Natural killer cell (primary cell): ENCODE measurements at places on chromosomes 5 and 9. TPM values are rescaled to one million over a fixed set of nuclear protein-coding genes. Genes with fewer than 3 reads are reported as not detected.

DNA sequence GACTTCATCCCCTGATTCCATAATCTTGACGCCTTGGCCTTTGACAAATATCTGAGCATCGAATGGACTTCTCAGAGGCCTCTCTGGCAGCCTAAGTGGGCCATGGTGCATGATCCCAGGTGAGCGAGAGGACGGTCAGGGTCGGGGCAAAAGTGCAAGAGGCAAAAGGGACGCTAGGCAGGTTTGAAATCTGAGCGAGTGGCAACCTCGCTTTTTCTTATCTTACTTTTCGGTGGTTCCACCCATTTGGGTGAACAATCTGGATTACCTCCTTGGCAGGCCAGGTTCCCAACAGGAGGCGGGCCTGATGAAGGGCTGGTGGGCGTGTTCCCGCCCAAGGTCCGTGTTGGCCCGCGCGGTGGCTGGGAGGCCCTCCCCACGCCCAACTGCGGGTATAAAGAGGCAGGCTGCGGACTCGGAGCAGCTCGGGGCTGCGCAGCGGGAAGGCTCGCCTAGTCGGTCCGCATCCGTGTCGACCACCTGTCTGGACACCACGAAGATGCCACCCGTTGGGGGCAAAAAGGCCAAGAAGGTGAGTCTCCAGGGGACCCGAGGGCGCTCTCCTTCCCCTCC lies at the start of gene BHMT:
Gene BHMT (plus strand): TSS at position 423 of the 573 bp plus-strand sequence. CDS start 77 bp downstream, at position 500.
- no peak within 1 kb of the TSS for H3K4me3 ChIP-seq
- H3K27me3 ChIP-seq = peaks cover 14% of the 10 kb centered on the region
- no peaks in the 10 kb centered on the region for H3K36me3 ChIP-seq
- H3K4me1 ChIP-seq = no peaks in the 10 kb centered on the region

DNA sequence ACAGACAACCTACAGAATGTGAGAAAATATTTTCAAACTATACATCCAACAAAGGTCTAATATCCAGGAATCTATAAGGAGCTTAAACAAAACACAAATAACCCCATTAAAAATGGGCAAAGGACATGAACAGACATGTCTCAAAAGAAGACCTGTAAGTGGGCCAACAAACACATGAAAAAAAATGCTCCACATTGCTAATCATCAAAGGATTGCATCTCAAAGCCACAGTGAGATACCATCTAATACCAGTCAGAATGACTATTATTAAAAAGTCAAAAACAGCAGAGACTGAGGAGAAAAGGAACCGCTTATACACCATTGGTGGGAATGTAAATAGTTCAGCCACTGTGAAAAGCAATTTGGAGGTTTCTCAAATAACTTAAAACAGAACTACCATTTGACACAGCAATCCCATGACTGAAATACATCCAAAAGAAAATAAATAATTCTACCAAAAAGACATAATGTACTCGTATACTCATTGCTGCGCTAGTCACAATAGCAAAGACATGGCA lies 39.1 kb upstream of the C5orf63 start:
- peaks cover 2% of the 10 kb centered on the region for H3K27me3 ChIP-seq
- H3K27ac ChIP-seq = no peak overlapping the region
- no peak for DNase-seq
- no peak overlapping the region for H3K4me3 ChIP-seq
- no peaks in the 10 kb centered on the region for H3K36me3 ChIP-seq

- H3K4me1 ChIP-seq = no peaks in the 10 kb centered on the region
- no peak overlapping the region for H3K27ac ChIP-seq
- H3K27me3 ChIP-seq = peaks cover under 1% of the 10 kb centered on the region
- H3K4me3 ChIP-seq = no peak overlapping the region
- no peaks in the 10 kb centered on the region for H3K36me3 ChIP-seq
Observed at GRCh38 chr9:34554211-34555001, 31.6 kb upstream of the ENHO start.

DNA sequence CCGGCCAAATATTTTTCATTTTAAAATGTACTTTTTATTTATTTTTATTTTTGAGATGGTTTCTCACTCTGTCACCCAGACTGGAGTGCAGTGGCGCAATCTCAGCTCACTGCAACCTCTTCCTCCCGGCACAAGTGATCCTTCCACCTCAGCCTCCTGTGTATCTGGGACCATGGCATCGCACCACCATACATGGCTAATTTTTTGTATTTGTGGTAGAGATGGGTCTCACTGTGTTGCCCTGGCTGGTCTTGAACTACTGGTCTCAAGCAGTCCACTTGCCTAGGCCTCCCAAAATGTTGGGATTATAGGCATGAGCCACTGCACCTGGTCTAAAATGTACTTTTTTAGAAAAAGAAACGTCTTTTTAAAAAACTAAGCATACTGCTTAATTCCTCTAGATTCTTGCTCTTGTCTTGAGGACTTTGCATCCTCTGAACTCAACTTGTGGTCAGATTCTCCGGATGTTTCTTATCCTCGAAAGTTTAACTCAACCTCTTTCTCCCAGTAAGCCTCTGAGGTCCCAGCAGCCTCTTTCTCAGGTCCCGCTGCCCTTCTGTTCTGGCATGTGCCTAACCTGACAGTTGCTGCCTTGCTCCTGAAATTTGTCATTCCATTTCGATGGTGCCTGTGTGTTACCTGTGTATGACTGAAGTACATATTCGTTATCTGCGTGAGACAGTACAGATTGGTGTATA lies 63.0 kb downstream of the TRIO start:
- no peak overlapping the region for H3K27ac ChIP-seq
- H3K27me3 ChIP-seq = no peaks in the 10 kb centered on the region
- peaks cover 30% of the 10 kb centered on the region for H3K4me1 ChIP-seq

GRCh38 chr5:17910318-17910717 lies 276.1 kb downstream of the TAF11L14 start:
- H3K27me3 ChIP-seq = no peaks in the 10 kb centered on the region
- no peak for DNase-seq
- no peaks in the 10 kb centered on the region for H3K36me3 ChIP-seq
- no peak overlapping the region for H3K4me3 ChIP-seq
- no peak overlapping the region for H3K27ac ChIP-seq

GRCh38 chr9:124180557-124180956 lies 77.2 kb upstream of the NEK6 start:
- DNase-seq = no peak
- no peaks in the 10 kb centered on the region for H3K4me1 ChIP-seq
- H3K27me3 ChIP-seq = no peaks in the 10 kb centered on the region

- no peaks in the 10 kb centered on the region for H3K36me3 ChIP-seq
- H3K4me1 ChIP-seq = peaks cover 41% of the 10 kb centered on the region
- no peak overlapping the region for H3K4me3 ChIP-seq
- no peak for DNase-seq
- no peak overlapping the region for H3K27ac ChIP-seq
- no peaks in the 10 kb centered on the region for H3K27me3 ChIP-seq
Observed at GRCh38 chr5:10372726-10373709, 19.5 kb downstream of the MARCHF6 start.

GRCh38 chr9:134855231-134855899 lies 25.2 kb upstream of the FCN2 start:
- H3K27me3 ChIP-seq = no peaks in the 10 kb centered on the region
- no peaks in the 10 kb centered on the region for H3K4me1 ChIP-seq
- H3K27ac ChIP-seq = no peak overlapping the region
- no peaks in the 10 kb centered on the region for H3K36me3 ChIP-seq

DNA sequence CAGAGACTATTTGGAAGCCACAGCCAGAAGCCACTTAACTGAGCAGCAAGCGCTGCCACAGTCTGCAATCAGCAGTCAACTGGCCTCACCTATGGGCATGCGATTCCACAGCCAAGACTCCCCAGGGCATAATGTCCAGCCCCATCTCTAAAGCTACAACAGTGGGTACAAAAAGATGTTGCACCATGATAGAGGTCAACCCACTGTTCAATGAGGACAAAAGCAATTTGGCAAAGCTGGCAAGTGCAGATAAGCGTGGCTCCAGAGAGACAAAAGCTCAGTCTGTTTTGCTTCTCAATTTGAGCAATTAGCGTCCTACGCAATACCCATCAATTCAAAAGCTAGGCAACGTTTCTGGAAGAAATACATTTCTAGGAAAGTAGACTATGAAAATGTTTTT lies 3.2 kb downstream of the TAS2R1 start:
- H3K27ac ChIP-seq = no peak overlapping the region
- no peaks in the 10 kb centered on the region for H3K36me3 ChIP-seq
- no peaks in the 10 kb centered on the region for H3K27me3 ChIP-seq
- no peak for DNase-seq

DNA sequence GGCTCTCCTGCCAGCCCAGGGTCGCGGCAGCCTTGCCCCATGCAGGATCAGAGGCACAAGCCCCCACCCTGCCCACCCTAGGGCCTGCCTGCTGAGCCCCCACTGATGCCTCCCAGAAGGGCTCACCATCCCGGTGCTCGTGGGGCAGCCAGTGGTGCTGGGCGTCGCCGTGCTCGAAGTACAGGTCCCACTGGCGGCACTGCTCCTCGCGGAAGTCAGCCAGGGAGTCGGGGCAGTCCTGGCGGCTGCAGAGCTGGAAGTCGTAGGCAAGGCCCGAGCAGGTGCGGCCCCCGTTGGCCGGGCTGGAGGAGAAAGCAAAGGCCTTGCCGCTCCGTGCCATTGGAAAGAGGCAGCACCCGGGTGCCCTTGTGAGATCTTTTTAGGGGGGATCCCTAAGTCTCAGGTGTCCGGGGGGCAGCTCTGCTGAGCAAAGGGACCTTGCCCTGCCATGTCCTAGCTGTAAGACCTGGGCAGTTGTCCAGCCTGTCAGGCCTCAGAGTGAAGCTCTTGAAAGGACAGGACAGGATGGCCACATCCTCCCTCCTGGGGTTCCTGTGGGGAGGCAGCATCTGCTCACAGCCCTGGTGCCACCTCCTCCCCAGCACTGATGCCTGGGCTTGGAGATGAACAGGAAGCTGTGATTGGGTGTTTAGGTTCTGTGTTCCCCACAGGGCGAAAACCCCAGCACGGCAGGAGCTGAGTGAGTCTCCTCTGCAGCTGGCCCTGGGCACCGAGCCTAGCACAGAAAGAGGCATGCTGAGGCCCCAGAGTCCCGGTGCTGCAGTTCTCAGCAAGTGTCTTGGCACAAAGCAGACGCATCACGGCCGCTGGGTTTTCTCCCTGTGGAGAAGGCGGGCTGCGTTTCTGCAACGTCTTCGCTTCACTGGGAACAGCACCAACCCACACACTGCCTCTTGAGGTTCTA lies 77.7 kb downstream of the ZNF354C start:
- no peaks in the 10 kb centered on the region for H3K36me3 ChIP-seq
- no peak for DNase-seq
- H3K27ac ChIP-seq = no peak overlapping the region
- no peak overlapping the region for H3K4me3 ChIP-seq
- no peaks in the 10 kb centered on the region for H3K4me1 ChIP-seq

- no peak overlapping the region for H3K27ac ChIP-seq
- no peaks in the 10 kb centered on the region for H3K36me3 ChIP-seq
- H3K27me3 ChIP-seq = peaks cover 7% of the 10 kb centered on the region
- no peak overlapping the region for H3K4me3 ChIP-seq
- no peaks in the 10 kb centered on the region for H3K4me1 ChIP-seq
Observed at GRCh38 chr5:140024928-140025327, 18.2 kb downstream of the NRG2 start.

DNA sequence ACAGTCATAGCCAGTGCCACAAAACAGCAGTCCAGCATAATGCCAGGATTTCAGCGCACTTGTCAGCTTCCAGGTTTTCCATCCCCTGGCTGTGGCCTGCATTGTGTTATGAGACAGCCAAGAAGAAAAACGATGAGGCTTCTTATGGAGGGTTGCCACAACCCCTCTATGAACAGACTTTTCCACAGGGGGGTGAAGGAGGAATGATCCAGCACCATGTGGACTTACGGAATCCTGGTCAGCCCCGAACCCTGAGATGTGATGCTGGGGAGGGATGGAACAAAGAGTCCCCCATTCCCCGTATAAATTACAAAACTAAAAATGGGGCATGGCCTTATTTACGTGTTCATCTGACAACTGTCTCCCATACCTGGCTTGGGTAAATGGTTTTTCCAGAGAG lies 32.6 kb downstream of the FAXDC2 start:
- peaks cover 11% of the 10 kb centered on the region for H3K36me3 ChIP-seq
- H3K4me3 ChIP-seq = no peak overlapping the region
- peaks cover 53% of the 10 kb centered on the region for H3K4me1 ChIP-seq
- no peak for DNase-seq
- H3K27me3 ChIP-seq = no peaks in the 10 kb centered on the region
- no peak overlapping the region for H3K27ac ChIP-seq

DNA sequence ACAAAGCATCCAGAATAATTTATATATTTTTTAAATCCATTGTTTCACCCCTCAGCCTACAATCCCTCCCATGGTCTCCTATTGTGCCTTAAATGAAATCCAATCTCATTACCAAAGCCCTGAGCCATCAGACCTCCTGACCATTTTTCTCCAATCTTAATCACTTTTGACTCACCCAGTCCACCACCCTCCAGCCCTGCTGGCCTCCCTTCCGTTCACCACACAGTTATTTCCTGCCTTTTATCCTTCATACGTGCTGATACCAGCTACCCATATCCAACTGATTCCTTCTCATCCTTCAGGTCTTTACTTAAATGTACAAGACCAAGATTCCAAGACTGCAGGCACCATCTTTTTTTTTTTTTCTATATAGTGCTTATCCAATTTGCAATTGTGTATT lies 1026.7 kb upstream of the DMAC1 start:
- DNase-seq = no peak
- H3K27me3 ChIP-seq = no peaks in the 10 kb centered on the region
- H3K4me1 ChIP-seq = no peaks in the 10 kb centered on the region
- H3K36me3 ChIP-seq = no peaks in the 10 kb centered on the region
- H3K27ac ChIP-seq = no peak overlapping the region

GRCh38 chr5:40733879-40734563 lies 21.7 kb downstream of the TTC33 start:
- H3K27ac ChIP-seq = no peak overlapping the region
- H3K36me3 ChIP-seq = no peaks in the 10 kb centered on the region
- peaks cover 3% of the 10 kb centered on the region for H3K4me1 ChIP-seq
- H3K27me3 ChIP-seq = no peaks in the 10 kb centered on the region

- H3K27me3 ChIP-seq = no peaks in the 10 kb centered on the region
- no peak overlapping the region for H3K27ac ChIP-seq
- peaks cover 5% of the 10 kb centered on the region for H3K36me3 ChIP-seq
- no peak for DNase-seq
Observed at GRCh38 chr9:5002811-5003210, 17.7 kb downstream of the JAK2 start.

GRCh38 chr9:105117234-105117633 lies 127.2 kb upstream of the SLC44A1 start:
- no peak for DNase-seq
- no peaks in the 10 kb centered on the region for H3K36me3 ChIP-seq
- H3K4me1 ChIP-seq = peaks cover 26% of the 10 kb centered on the region

- H3K4me1 ChIP-seq = no peaks in the 10 kb centered on the region
- no peak for DNase-seq
- H3K36me3 ChIP-seq = no peaks in the 10 kb centered on the region
- no peak overlapping the region for H3K27ac ChIP-seq
- H3K4me3 ChIP-seq = no peak overlapping the region
Observed at GRCh38 chr5:89989776-89990175, 419.8 kb downstream of the CETN3 start.

- no peak for DNase-seq
- H3K4me1 ChIP-seq = no peaks in the 10 kb centered on the region
- no peaks in the 10 kb centered on the region for H3K27me3 ChIP-seq
- no peaks in the 10 kb centered on the region for H3K36me3 ChIP-seq
- H3K4me3 ChIP-seq = no peak overlapping the region
Observed at GRCh38 chr9:20815923-20816703, 132.1 kb downstream of the FOCAD start.

The FOXD4L3 gene
- not detected for total RNA-seq

The GRIN3A gene
- total RNA-seq = not detected

The BHMT2 gene
- total RNA-seq = not detected

The SPINK7 gene
- total RNA-seq = not detected

The MZB1 gene
- total RNA-seq = 2.0 TPM

The ENTPD2 gene
- total RNA-seq = not detected

The KCNMB1 gene
- 0.23 TPM for total RNA-seq

The SLC45A2 gene
- not detected for total RNA-seq

The CTXN3 gene
- total RNA-seq = not detected
